ENCODE measurements at places on chromosomes 6 and 20.

- no peak for DNase-seq
Observed at GRCh38 chr6:97508646-97509045, 225.6 kb upstream of the MMS22L start.

GRCh38 chr6:56686429-56686828, 43.7 kb upstream of the DST start:
- DNase-seq, result no peak

DNA sequence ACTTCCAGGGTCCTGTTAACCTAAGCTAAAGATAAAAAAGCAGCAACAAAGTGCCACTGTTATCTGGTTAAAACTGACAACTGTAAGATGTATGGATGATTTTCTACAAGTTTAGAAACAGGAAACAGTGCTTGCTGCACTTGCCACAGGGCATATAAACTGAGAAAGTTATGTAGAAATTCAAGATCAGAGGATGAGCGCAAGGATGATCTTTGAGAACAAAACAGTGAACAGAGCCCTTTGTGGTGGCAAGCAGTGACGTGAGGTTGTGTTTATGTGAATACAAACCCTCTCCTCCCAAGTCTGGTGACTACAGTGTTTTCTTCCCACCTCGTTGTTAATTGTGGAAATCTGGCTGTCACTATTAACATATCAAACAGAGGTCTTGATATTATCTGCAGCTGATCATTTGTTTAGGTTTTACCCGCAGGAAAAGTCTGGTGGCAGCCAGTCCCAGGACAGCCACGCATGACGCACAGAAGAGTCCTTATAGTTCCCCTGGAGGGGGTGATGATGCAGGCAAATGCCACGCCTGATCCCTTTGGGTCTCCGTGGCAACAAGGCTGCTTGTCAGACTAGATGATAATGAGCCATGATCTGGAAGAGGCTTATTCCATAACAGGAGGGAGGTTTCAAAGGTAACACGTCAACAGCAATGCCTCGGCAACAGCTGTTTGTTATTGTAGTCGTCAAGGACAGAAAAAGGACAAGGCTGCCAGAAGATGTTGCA, 43.1 kb upstream of the TNFAIP3 start:
- peak; percentile 67 for DNase-seq

GRCh38 chr6:55543633-55544309, 35.2 kb downstream of the HMGCLL1 start:
- no peak for DNase-seq

DNA sequence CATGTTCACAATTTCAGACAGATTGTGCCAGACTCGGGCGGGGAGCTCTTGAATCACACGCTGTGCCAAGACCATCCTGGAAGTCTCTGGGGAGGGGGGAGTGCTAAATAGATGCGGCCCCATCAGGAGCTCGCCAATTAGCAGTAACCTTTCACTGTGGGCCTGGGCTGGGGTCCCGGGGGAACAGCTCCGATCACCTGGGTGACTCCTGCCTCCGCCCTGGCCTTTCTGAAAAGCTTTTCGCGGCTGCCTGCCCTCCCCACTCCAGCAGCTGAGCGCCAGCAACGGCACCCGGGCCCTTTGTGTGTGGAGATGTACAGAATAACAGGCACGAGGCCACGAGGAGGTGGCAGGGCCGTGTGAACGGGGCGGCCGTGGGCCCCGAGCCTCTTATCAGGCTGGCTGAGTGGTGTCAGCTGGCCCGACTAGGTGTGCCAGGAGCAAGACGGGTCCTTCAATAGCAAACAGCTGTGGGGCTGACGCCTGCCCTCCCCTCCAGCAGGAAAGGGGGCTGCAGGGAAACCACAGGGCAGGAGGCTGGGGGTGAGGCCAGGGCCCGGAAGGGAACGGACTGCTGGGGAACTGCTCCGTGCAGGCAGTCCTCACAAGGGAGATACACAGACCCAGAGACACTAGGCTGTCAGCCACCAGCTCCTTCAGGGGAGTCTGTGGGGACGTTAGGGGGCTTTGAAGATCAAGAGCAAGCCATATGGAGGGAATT, 56.8 kb downstream of the NOL4L start:
- DNase-seq, result no peak

- DNase-seq, result no peak
Observed at GRCh38 chr6:13178107-13178506, 150.2 kb downstream of the TBC1D7 start.

- DNase-seq, result no peak
Observed at GRCh38 chr6:150314230-150315188, 54.3 kb upstream of the IYD start.

GRCh38 chr6:44667668-44668390, 280.3 kb downstream of the CDC5L start:
- DNase-seq, result no peak

GRCh38 chr6:90537723-90538258, 49.1 kb downstream of the MAP3K7 start:
- DNase-seq, result no peak

- no peak for DNase-seq
Observed at GRCh38 chr6:26064619-26065257, 22.5 kb upstream of the HFE start.

- DNase-seq, result no peak
Observed at GRCh38 chr6:113011801-113012200, 664.7 kb downstream of the RFPL4B start.

DNA sequence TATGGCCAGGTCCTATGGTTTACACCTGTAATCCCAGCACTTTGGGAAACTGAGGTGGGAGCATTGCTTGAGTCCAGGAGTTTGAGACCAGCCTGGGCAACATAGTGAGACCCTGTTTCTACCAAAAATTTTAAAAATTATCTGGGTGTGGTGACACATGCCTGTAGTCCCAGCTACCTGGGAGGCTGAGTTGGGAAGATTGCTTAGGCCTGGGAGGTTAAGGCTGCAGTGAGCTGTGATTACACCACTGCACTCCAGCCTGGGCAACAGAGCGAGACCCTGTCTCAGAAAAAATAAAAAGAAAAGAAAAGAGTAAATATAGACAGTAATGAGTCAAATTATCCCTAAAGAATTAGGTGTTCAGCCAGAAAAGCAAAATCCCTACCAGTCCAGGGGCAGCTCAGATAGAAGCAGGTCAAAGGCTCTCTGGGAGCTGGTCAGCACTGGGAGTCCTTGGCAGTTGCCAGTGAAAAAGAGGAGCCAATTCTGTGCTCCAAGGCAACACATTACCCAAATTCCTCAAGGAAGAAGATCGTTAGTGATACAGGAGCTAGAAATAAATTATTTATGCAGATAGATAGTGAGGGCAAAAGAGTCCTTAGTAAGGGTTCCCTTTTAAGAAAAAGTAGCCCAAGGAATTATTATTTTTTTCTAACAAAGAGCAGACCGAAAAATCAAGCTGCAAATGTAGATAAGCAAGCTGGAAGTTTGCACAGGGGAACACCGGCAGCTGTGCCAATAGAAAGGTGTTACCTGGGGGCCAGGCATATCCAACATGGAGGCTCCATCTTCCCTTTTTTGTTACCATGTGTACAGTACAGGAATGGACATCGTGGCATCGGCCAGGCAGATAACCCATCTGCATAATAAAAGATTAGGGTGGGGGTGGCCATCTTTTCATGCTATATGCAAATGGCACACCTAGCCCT, 31.4 kb upstream of the SEC63 start:
- DNase-seq, result no peak

GRCh38 chr6:138795809-138796603, at the start of gene ECT2L:
TSS of gene ECT2L (plus strand) at chr6:138796087. CDS start at chr6:138813275, 17,188 bp downstream.
- no peak for DNase-seq

GRCh38 chr6:153130515-153131036, 506 bp downstream of the RGS17 start:
- DNase-seq, result no peak

DNA sequence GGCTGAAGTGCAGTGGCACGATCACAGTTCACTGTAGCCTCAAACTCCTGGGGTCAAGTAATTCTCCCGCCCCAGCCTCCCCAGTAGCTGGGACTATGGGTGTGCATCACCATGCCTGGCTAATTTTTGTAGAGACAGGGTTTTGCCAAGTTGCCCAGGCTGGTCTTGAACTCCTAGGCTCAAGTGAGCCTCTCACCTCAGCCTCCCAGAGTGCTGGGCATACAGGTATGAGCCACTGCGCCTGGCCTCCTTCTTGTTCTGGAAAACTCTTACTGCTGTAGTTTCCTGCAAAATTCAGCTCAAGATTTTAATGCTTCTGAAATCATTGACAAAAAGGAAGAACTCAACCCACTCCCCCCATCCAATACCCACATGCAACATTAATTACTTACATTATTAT, 21.9 kb upstream of the KCNG1 start:
- DNase-seq, result no peak

DNA sequence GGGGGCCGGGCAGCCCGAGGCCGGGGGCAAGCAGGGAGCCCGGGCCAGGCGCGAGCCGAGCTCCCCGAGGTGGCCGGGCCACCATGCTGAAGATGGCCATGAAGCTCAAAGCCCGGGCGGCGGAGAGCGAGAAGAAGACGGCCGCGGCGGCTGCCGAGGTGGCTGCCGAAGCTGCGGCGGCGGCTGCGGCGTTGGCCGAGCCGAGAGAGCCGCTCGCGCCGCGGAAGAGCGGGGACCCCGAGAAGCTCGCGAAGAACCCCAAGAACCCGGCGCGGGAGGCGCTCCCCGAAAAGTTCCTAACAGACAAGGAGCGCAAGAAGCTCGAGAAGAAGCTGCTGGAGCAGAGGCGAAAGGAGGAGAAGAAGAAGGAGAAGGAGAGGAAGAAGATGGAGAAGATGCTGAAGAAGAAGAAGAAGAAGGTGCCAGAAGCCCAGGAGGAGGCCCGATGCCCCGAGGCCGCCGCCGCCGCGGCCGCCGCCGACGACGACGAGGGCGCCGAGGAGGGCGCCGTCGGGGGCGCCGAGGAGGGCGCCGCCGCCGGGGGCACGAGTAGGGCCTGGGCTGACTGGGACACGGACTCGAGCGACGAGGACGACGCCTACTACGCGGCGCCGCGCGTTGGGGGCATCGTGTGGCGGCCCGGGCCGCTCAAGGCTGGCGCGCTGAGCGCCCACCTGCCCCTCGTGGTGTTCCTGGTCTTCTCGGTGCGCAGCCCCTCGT, 37.4 kb downstream of the GNAS start:
- DNase-seq, result peak; percentile 6

GRCh38 chr6:55518529-55519060, 60.4 kb downstream of the HMGCLL1 start:
- no peak for DNase-seq

DNA sequence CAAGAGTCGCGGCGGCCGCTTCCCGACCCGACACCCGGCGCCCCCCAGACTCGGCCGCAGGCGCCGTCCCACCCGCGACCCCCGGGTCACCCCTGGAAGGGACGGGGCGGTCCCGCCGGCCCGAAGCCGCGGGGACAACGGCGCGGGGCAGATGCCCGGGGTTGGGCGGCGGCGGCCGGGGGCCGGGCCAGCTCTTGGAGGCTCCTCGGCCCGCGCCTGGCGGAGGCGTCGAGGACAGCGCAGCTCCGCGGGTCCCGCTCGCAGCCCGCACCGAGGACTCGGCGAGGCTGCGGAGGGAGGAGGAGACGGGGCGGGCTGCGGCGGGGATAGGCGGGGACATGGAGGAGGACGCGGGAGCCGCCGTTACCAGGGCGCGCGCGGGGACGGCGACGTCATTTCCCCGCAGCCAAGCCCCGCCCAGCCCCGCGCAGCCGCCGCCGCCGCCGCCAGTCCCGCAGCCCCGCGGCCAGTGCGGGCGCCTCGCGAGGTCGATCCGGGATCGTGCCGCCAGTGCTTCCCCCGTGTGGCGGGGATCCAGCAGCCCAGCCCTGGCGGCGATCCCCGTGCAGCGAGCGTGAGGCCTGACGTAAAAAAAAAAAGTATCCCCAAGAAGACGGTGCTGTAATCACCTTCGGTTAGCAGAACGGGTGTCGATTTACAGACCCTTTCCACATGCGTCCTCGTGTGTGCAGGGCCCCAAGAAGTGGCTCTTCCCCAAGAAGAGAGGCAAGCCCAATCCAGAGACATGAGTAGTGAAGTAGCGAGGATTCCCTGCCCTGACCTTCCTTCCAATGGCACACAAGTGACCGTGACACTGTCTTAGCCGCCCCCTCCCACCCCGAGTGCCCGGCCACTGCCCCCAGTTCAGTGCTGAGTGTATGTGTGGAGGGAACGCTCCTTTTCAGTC, at the start of gene FAM184A:
Gene FAM184A, minus strand, starts transcription at position 289 of the 907 bp plus-strand sequence. CDS start 365 bp downstream, outside the sequence.
- DNase-seq, result peak; percentile 41

DNA sequence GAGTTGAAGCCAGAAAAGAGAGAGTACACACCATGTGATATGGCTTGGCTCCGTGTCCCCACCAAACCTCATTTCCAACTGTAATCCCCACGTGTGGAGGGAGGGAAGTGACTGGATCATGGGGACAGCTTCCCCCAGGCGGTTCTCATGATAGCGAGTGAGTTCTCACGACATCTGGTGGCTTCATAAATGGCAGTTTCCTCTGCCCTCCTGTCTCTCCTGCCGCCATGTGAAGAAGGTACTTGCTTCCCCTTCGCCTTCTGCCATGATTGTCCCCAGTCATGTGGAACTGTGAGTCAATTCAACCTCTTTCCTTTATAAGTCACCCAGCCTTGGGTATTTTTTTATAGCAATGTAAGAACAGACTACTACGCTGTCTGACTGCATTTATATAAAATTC, 40.3 kb downstream of the TAF4 start:
- DNase-seq, result no peak

DNA sequence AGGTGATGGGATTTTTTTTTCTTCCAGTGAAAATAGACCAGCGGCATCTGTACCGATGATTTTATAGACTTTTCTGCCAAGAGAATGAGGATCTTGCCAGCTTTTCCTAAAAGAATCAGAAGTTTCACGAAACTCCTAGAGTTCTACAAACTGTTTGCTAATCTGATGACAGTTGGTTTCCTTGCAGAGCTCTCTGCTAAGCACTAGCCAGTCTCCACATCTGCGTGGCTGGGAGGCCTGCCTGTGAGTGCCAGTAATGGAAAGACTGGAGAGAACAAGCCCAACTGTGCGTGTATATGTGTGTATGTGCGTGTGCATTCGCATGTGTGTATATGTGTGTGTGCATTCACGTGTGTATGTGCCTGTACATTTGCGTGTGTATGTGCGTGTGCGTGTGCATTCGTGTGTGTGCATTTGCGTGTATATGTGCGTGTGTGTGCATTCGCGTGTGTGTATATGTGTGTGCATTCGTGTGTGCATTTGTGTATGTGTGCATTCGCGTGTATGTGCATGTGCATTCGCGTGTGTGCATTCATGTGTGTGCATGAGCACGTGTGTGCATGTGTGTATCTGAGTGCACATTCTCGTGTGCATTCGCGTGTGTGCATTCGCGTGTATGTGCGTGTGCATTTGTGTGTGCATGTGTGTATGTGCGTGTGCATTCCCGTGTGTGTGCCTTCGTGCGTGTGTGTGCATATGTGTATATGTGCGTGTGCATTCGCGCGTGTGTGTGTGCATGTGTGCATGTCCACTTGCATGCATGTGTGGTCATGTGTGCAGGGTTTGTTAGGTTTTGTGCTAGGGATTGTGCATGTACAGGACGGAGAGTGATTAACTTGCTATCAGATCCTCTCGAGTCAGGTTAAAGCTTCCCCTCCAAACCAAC, 379.4 kb downstream of the TAF4 start:
- no peak for DNase-seq

- DNase-seq, result no peak
Observed at GRCh38 chr6:87071683-87072082, 23.2 kb downstream of the CGA start.

- DNase-seq, result no peak
Observed at GRCh38 chr6:128118401-128118800, 217.5 kb upstream of the THEMIS start.

All from stimulated activated naive B cell treated with anti-CD40 and anti-IgM and Interleukin-4, amounts not matched to agents 10 μg/mL and 1 μg/mL and 100 μg/mL, for 72 hours (primary cell).